ENCODE measurements at places on chromosomes 13 and 19.

DNA sequence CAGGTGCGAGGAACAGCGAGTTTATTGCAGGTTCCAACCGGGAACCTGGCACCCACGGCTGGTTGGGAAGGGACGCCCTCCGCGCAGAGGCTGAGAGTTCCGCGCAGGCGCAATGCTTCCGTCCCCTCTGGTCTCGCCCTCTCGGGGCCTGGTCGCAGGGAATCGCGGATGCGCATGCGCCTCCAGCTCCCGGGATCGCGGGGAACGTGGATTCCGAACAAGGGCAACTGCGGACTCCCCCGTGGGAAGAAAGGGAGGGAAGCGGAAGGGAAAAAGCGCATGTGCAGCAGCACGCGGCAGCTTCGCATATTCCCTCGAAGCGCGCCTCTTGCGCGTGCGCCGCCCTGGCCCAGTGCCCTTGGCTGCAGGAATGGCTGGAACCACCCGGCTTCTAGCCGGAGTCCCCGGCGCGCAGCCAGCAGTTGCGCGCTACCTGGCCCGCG lies 1.1 kb downstream of the TSSK6 start:
- DNase-seq: no peak

DNA sequence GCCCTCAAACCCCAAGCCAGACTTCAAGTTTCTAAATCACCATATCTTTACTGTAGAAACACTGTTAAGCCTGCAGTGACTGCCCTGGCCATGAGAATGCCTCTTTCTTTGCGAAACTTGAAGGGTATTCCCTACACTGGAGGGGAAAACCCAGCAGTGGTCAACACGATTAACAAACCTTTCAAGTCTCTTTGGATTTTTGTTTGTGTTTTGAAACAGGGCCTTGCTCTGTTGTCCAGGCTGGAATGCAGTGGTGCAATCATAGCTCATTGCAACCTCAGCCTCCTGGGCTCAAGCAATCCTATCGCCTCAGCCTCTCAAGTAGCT lies 17.4 kb upstream of the POMP start:
- no peak for DNase-seq

DNA sequence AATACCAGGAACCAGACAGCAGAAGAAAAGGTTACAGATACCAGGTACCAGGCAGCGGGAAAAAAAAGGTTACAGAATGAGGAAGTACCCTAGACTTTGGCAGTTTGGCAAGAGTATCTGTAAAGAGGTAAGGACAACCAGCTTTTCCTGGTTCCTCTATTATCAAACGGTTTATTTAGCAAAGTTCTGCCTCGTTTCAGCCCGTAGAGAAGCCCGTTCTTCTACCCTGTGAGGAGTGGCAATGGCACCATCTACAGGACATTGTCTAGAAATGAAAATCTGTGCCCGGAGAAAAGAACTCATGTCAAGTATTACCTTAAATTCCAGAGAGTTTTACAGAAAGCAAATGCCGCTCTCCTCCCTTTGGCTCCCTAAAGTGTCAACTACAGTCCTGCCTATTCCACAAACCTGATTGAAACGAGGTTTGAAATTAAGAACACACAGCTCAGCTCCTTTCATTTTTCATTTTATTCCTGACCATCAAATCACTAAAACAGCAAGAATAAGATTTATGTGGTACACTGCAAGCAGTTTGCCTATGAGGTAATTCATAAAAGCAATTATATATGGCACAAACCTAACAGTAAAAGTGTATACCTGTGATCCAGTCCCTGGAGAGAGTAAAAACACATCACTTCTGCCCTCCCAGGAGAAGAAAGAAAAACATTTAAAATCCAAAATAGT lies 226.3 kb downstream of the SLC7A1 start:
- DNase-seq: no peak

GRCh38 chr13:33953203-33953602 lies 135.3 kb downstream of the RFC3 start:
- DNase-seq: no peak

DNA sequence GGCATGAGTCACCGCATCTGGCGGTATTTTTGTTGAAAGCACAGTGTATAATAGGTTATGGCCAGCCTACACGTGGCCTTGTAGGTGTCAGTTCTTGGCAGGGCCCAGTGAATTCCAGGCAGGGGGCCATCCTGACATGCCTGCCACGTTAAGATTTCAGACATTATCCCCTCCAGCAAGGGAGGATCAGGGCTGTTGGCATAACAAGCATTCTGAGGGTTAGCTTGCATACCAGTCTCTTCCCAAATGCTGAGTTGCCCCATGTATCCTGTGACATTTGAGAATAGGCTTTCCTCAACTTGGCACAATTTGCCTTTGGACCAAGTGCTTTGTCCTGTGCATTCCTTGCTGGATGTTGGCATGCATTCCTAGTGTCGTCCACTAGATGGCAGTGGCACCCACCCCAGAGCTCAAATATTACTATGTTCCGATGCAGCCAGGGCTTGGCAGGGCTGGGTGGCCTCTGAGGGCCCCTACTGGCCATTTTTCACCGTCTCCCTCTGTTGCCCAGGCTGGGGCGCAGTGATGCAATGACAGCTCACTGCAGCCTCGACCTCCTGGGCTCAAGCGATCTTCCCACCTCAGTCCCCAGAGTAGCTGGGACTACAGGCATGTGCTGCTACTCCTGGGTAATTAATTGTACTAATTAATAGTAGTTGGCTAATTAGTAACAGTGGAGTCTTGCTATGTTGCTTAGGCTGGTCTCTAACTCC lies 31.2 kb downstream of the NLRP12 start:
- peak; percentile 70 for DNase-seq

Measured in hematopoietic multipotent progenitor cell treated with erythropoietin and hydrocortisone succinate and interleukin-3 and kit ligand, for 15 days (in vitro differentiated cells).